Stimulated activated CD4-positive, alpha-beta T cell treated with anti-CD3 and anti-CD28 coated beads, Interleukin-4, amount 100 ng/mL, for 48 hours (primary cell): ENCODE measurements at places on chromosomes 13 and 19.

GRCh38 chr19:2811735-2812413 is 7.8 kb upstream of the ZNF554 start:
- DNase-seq, result no peak

DNA sequence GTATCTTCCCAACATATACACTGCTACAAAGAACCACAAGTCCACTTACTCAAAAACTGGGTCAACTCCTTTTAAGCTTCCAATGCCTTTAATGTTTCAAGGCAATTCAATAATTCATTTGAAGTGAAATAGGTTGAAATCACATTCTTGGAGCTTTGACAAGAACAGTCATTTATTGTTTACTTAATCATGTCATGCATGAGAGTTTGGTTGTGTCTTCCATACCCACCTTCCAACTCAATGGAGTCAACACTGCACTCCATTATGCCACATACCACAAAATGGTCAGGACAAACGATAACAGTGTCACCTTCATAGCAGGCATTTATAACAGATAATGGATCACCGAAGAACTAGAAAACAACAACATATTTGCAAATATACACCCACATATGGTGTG is 506.3 kb downstream of the UQCRFS1 start:
- no peak for DNase-seq

DNA sequence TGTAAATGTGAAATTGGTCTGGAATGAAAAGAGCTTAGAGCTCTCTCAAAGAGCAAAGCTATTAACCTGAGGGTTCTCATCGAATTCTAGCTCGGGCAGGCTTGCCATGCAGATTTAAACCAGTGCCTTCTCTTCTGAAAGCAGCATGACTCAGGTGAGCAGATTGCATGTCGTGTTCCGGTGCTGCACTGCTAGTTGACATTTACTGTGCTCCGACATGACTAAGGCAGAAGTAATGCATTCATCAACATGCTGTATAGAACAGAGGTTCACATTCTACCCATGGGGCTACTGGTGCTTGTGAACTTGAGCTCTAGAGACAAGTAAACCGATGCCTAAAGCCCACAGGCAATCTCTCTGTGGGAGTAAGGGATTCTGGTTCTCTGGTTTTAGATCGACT is 947.7 kb downstream of the EFNB2 start:
- no peak for DNase-seq

DNA sequence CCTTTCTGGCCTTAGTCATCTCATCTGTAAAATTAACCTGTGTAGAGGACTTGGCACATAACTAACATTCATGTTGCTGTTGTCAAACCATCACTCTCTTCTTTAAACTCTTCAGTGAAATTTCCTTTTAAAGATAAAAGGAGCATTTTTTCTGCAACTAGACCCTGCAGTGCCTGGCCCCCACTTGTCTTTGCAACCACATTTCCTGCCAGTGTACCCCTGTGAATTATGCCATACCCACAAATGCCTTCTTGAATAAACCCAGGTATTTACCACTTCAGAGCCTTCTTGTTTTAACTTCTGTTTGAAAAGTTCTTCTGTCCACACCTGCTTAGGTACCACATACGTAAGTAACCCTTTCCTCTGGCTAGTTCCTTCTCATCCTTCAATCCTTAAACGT is 118.8 kb downstream of the CDK8 start:
- DNase-seq, result no peak

- DNase-seq, result no peak
These were observed 33.9 kb upstream of the CCNE1 start for GRCh38 chr19:29777781-29778309.

- no peak for DNase-seq
These were observed 53.2 kb downstream of the PEX11G start for GRCh38 chr19:7435586-7435985.

DNA sequence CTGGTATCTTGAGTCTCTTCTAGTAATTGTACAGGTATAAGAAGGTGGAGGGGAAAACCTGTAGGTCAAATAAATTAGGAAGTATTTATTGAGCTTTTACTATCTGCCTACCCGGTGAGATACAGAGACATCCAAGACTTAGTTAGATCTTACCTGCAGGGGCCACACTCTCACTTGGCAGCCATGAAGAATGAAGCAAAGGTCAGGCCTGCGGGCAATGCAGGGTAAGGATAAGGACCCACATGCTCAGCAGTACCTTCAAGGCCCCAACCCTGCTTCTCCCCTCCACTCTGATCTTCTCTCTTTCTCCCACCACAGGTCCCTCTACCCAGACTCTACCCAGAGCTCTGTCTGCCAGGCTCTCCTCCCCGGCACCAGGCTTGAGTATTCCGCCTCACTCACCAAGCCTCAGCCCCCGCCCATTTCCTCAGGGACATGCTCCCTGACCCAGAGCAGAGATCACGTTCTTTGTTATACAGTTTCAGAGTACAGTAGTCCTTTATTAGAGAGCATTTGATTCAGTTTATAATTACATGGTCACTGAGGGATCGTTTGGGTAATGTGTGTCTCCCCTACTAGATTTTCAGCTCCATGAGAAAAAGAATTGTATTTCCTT is 18.9 kb upstream of the CLDN10 start:
- DNase-seq, result no peak

DNA sequence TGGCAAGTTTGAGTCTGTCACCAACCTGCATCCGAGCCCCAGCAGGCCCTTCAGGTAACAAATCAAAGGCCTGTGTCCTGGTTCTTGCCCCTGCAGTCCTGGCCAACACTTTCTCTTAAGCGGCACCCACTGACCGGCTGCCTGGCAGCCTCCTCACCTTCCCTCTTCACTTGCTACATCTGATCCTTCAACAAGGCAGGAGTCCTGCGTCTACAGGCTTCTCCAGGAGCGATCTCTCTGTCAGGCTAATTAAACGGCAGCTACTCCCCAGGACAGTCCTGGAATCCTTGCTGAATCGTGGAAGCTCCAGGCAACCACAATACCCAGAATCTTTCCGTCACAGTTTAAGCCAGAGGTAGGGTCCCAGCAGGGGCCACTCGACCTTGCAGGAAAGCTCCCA is 41.1 kb upstream of the GAS6 start:
- no peak for DNase-seq

GRCh38 chr13:32542221-32542620 is 3.6 kb upstream of the N4BP2L2 start:
- no peak for DNase-seq

GRCh38 chr13:24214528-24214927 is 54.0 kb downstream of the SPATA13 start:
- DNase-seq, result no peak

DNA sequence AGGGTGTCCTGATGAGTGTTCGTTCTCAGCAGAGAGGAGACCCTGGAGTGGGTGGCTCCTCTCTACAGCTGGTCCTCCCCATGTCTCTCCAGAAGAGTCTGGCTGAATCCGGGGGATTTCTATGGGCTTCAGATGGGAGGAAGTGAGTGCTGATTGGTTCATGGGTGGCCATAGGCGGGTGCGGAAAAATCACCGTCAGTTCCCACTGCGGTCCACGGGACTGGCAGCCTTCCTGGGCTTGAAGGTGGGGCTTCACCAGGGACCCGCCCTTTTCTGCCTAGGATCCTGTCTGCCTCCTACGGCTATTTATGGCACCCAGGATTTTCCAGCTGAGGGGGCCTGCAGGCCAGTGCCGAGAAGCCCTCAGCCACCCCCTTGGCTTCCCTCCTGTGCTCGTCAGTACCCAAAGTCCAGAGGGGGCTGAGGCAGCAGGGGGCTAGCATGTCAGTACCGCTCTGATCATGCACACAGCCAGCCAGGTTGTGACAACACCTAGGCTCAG is 18.4 kb downstream of the CPB2 start:
- no peak for DNase-seq

DNA sequence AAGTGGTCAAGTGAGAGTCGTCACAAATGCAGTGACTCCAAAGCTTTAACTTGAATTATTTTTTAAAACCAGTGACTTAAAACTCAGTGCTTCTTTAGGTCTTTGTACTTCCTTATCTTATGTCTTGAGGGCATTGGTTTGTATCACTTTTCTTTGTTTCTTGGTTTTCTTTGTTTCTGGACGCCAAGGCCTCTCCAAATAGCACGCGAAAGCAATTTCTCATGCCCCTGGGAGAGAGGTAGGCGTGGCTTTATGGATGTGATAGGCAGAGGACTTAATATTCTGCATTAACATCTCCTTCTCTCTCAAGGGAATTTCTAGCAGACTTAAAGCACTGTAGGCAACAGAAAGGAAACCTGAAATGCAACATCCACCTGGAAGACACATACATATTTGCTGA is 20.6 kb downstream of the UBE2L5 start:
- no peak for DNase-seq

- no peak for DNase-seq
These were observed 1.9 kb downstream of the CBARP start for GRCh38 chr19:1235625-1236538.

DNA sequence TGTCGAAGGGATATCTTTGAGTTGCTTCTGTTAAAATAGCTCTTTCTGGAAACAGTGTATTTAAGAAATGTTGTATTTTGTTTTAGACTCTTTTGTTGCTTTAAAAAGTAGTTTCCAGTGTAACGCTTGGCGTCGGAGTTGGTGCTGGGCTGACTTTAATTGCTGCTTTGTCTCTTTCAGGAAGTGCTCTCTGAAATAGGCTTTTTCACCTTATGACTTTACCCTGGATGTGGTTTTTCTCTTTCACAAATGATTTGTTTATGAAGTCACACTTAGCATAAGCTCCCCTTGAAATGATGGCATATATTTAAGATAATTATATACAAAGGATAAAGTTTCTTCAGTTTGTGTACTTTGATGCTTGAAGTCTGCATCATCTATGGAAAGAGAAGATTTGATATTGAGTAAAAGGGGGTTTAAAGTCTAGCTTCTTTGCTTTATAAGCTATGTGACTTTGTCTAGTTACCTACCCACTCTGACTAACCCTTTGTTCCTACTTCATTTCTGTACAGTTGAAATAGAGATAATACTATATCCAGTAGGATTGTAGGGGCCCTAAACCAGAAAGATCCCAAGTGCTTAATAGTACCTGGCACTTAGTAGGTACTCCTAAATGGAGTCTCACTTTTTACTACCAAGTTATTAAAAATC is at the start of gene GPR18:
TSS of gene GPR18 (minus strand) at position 170 of the 651 bp plus-strand sequence. CDS start 2,507 bp downstream, outside the sequence.
- no peak for DNase-seq

- no peak for DNase-seq
These were observed 22.2 kb upstream of the ZNF181 start for GRCh38 chr19:34711890-34712289.

DNA sequence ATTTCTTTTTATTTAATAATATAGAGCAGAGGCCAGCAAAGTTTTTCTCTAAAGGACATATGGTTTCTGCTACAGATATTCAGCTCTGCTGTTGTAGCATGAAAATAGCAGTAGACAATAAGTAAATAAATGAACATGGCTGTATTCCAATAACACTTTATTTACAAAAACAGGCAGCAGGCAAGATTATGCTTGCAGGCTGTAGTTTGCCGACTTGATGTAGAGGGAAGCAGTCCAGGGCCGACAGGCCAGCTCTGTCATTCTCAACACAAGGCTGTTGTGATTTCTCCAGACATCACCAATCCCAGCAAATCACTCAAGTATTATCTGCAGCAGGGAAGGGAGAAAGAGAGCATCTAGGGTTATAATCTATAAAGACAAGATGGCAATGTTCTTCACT is 1062.5 kb upstream of the PCDH9 start:
- no peak for DNase-seq

- no peak for DNase-seq
These were observed 27.7 kb upstream of the NFIC start for GRCh38 chr19:3338541-3339181.

DNA sequence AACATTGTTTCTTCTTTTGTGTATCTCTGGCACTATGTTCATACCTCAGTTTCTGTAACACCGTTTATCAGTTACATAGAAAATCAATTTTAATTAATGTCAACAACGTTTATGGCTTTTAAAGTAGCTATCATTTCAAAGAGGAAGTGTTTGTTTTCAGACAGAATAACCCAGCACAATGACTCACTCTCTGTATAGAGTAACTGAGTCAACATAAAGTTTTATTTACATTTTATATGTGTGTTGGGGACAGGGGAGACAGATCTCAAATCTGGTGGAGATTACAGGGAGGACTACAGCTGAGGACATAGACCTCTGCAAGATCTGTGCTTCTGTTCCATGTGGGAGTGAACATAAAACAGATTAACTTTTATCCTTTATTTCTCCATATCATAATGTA is 2590.1 kb downstream of the PCDH9 start:
- no peak for DNase-seq

DNA sequence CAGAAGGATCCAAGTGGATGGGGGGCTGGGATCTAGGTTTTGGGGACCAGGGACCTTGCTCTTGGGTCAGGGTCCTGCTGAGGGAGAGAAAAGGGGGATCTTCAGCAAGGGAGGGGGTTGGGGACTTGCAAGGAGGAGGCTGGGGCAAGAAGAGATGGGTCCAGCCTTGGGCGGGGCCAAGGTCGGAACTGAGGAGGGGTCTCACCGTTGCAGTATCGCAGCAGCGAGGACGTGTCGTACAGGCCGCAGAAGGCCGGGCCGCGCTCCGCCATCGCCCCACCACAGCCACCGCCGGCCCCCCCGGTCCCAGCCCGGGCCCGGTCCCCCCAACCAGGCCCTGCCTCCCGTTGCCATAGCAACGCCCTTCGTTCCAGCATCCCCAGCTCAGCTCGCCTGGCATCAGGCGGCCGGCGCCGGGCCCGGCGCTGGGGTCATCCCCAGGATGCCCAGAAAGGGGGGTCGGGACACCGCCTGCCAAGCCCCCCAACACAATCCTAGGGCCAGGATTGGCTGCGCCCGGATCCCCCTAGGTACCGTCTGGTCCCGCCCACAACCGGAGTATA is 6.0 kb upstream of the EML2 start:
- no peak for DNase-seq

GRCh38 chr19:35710784-35711723 is 6.7 kb downstream of the ZBTB32 start:
- DNase-seq, result peak; percentile 66

DNA sequence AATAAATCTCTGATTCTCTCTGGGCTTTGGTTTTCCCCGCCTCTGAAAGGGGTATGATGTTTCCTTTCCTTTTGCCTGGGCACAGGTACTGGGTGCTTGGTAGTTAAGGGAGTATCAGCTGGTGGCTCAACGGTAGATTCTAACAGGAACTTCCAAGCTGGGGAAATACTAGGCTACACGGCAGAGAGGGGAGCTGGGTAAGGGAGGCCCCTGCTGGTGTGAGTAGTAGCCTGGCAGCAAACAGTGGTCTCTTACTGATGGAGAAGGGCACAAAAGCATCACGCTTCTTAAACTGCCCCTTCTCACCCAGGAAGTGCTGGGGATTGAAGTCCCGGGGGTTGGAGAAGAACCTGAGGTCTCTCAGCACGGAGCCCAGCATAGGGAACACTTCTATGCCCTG is 26.9 kb upstream of the CYP2A7 start:
- DNase-seq, result peak; percentile 11

DNA sequence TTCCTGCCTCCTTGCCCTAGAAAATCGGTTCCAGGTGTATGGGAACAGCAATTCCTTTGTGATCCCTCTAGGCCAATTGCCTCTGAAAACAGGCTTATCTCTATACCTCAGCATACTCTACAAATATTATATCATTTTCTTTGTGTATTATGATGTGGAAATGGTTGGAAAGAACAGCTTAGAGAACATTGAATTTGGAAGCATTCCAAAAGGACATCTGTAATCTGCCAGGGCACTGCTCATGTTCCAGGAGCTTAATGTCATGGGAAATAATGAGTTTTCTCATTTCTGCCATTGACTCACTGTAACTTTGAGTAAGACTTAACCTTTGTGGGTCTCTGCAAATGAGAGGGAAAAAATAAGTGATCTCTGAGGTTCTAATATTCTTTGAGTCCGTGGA is 147.3 kb downstream of the UFM1 start:
- no peak for DNase-seq
